Dorsolateral prefrontal cortex (tissue), 122 donors: ENCODE measurements at places on chromosomes 5 and 9.

GRCh38 chr9:134286471-134287245 lies 39.6 kb upstream of the RXRA start:
- DNase-seq, result no peak

GRCh38 chr9:77945798-77946197 lies 85.8 kb downstream of the GNAQ start:
- no peak for DNase-seq

GRCh38 chr5:116281309-116281708 lies 196.5 kb downstream of the COMMD10 start:
- no peak for DNase-seq

GRCh38 chr5:75405296-75405695 lies 68.3 kb downstream of the HMGCR start:
- DNase-seq, result no peak

GRCh38 chr9:131915181-131915580 lies 164.5 kb downstream of the MED27 start:
- no peak for DNase-seq

DNA sequence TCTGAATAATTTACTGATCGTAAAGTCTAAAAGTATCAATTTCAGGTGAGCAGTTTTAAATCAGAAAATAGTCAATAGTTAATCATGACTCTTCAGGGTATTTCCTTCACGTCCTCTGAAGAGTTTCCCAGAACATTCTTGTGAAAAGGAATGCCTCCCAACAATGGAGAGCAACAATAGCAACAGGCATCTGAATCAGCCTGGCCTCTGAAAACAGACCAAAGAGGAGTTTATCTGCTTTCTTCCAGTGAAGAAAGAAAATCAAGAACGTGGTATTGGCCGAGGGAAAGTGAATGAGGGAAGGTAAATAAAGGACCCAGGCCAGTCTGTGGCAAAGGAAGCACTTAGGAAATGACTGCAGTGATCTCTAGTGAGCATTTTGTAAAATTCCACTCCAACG lies 26.1 kb upstream of the RASGEF1C start:
- DNase-seq, result no peak

DNA sequence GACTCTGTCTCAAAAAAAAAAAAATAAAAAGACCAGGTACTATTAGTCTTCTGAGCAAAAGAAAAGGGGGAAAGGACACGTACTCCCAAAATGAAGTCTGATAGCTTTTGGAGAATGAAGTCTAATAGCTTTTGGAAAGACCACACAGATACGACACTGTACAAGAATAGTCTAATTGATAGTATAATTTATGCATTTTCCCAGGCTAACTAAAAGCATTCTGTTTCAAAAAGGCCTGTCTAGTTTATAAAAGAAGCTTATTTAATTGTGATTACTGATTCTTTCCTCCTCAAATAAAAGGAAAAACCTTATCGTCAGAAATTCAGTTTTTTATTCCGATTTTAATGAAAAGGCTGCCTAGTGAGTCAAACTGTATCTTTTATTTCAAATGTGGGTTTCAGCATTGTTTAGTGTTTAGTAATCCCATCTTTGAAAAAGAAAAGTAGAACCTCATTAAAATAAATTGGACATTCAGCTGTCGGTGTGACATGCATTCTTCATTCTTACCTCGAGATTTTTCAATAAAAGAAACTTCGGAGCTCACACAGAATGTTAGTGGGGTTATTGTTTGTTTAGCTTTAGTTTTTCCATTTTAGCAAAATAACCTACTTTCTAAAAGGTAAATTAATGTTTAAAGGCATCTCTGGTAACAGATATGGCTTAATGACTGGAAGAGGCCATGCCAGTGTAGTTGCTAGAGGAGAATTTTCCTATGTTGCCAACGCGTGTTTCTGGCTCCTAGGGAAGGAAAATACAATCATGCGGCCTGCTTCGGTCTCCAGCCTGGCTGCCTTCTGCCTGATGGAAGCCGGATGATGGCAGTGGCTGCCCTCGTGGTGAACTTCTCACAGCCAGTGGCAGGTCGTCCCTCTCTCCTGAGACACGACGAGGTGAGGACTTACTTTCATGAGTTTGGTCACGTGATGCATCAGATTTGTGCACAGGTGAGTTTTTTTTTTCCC lies 70.0 kb downstream of the NLN start:
- peak; percentile 65 for DNase-seq

DNA sequence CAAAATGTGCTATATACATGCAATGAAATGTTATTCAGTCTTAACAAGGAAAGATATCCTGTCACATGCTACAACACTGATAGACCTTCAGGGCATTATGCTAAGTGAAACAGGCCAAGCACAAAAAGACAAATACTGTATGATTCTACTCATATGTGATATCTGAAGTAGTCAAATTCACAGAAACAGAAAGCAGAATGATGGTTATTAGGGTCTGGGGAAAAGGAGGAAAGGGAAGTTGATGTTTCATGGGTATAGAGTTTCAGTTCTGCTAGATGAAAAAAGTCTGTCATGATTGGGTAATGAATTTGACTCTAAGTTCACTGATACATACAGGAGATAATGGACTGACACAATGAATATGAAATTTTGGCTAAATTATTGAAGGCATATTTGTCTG lies 11.2 kb upstream of the RIC1 start:
- DNase-seq, result no peak

DNA sequence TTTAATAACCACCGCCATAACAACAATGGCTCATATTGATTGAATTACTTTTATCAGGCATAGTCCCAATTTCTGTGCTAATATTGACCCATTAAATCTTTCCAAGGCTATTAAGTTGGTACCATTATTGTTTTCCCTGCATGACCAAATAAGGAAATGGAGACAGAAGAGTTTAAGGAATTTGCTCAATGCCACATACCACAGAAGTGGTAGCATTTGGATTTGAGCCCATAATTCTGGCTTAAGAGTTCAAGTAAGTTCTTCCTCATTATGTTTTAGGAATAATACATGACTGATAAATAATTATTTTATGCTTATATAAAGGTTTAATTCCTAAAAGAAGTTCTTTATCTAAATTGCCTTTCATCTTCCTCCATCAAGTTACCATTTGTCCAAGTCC lies 43.4 kb upstream of the HAPLN1 start:
- no peak for DNase-seq

DNA sequence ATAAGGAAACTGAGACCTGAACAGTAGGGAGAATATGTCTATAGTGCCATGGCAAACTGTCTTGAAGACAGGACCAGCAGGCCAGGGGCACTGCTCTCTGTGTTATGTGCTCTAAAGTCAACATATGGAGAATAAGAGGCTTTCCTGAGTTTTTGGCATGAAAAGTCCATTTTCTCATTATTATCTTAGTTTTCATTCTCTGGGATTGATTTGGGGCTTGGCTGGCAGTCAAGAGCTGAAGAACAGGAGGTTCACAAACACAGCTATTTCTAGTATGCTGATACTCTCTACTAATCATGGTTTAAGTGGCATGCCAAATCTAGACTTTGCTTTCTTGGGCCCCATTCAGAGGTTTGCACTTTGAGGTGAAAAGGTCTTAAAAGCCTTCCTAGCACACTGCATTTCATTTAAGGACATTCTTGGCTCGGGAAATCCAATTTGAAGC lies 404.4 kb downstream of the ZNF608 start:
- no peak for DNase-seq

DNA sequence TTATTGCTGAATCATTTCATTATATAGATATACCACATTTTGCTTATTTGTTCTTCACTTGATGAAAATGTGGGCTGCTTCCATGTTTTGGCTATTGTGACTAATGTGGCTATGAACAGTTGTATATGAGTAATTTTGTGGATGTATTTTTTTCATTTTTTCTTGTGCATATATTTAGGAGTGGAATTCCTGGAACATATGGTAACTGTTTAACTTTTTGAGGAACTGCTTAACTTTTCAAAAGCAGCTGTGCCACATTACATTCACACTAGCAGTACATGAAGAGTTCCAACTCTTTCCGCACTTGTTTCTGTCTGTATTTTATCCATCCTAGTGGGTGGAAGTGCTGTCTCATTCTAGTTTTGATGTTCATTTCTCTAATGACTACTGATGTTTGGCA lies 67.8 kb downstream of the JAK2 start:
- DNase-seq, result no peak

- no peak for DNase-seq
These were observed 113.3 kb upstream of the SPATA31D4 start for GRCh38 chr9:81814794-81815464.

DNA sequence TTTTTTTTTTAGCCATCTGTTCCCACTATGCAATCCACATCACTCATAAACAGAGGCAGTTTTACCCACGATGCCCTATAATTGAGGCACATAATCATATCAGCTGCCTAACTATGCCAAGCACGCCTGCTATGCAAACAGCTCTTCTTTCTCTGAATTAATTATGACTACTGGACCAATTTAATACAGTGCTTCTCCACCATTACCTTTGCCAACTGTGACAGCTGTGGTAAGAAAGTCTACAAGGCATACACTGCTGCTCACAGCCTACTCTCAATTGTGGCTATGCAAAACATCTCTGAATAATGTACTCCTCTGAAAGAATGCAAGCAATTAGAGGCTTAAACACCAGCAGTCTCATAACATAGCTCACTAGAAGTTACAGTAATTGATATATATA lies 97.1 kb downstream of the DTWD2 start:
- DNase-seq, result no peak

- DNase-seq, result no peak
These were observed 167.0 kb downstream of the RGS3 start for GRCh38 chr9:113630386-113631136.

GRCh38 chr5:87129046-87129445 lies 138.6 kb upstream of the RASA1 start:
- no peak for DNase-seq

DNA sequence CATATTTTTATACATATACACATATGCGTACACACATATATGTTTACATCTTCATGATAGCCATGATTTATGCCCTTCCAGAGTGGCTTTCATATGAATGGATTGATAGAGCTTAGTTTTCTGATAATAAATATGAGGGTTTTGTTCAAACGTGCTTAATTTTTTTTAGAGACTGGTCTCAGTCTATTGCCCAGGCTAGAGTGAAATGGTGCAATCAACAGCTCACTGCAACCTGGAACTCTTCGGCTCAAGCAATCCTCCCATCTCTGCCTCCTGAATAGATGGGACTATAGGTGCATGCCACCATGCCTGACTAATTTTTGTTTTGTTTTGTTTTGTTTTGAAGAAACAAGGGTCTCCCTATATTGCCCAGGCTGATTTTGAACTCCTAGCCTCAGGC lies 48.6 kb upstream of the ZSWIM6 start:
- no peak for DNase-seq

GRCh38 chr5:176538230-176538988 lies 1.2 kb upstream of the RNF44 start:
- DNase-seq, result no peak

DNA sequence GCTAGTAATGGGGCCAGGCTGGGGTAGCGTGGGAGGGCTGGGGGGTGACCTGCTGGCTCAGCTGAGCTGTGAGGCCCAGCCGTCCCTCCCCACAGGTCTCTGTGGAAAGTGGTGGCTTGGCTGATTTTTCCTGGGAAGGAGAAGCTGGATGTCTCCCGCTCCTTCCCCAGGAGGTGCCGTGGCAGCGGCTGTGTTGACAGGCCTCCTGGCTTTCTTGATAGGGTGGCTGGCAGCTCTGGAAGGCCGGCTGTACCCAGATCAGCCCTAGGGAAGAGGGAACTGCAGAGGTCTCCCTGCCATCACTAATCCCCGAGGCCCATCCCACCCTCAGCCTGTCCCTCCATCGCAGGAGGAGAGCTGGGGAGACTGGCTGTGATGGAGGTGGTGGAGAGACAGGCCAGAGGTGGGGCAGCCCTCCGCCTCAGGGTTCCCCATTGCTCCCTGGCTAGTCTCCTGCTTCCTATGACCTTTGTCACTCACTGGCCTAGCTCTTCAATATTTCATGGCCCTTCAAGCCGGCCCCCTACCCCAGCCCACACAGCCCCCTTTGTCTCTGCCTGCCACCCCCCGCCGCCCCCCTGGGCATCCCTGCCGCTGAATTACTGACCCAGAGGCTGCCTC lies 6.8 kb downstream of the CXXC5 start:
- no peak for DNase-seq

DNA sequence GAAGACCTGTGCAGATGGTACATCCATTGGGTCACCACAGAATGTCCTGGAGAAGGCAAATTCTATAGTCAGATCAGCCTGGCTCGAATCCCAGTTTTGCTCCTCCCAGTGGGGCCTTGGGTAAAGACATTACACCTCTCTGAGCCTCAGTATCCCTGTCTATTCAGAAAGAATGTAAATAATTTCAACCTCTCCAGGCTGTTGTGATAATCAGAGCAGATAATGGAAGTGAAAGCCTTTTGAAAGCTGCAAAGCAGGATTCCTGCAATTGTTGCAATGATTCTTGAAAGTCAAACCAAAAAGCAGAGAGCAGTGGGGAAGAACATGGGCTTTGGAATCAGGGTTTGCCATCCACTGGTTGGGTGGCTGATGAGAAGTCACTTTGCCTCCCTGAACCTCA lies 63.2 kb downstream of the LHX2 start:
- no peak for DNase-seq

GRCh38 chr9:83178717-83179116 lies 115.8 kb upstream of the RASEF start:
- DNase-seq, result no peak

DNA sequence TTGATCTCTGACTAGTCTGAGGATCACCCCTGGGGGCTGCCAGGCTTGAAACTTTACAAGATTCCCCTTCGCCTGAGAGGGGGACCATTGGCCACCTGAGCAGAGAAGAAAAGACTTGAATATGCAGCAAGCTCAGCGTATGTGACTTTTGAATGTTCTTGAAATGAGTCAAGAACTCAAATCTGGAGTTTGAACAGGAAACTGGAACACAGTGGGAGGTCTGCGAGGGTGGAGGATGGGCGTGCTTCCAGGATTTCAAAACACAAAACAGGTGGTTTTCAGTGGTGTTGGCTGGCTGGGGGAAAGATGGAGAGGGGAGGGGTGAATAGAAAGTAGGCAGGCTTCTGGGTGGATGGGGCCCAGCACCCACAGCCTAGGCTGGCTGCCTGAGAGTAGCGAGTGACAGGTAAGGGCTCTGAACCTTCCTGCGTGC lies 40.6 kb downstream of the TMEM174 start:
- no peak for DNase-seq

DNA sequence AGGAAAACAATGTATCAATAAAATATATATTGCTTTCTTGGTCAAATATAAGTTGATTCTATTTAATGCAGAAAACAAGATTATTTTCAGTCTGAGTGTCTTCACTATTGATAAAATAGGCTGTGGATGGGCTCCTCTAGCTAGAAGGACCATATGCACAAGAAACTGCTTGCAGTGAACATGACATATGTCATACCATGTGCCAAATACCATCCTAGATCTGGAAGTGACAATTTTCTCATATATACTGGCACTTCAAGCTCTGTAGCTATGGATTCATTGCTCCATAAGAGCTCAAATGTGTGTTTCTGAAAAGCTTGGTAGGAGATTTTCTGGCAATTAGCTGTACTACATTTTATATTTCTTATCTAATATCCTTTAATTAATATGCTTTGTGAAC lies 95.6 kb upstream of the CDH6 start:
- DNase-seq, result no peak

DNA sequence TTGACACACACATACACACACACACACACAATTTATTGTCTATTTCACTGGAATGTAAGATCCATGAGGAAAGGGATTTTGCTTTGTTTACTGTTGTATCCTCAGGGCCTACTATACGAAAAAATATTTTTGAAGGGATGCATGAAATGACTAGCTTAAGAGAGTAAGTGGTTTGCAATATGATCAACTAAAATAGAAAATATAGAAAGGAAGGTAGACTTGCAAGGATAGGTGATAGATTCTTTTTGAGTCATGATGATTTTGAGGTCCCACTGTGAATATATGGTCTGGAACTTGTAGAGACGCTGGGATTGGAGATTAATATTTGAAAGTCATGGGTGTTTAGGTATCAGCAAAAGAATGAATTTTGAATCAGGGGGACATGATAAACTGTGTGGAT lies 28.9 kb upstream of the OTULIN start:
- no peak for DNase-seq
